ENCODE measurements at places on chromosomes 1 and 21. TPM values are rescaled to one million over a fixed set of nuclear protein-coding genes. Genes with fewer than 3 reads are reported as not detected.

The BARHL2 gene
- not detected for total RNA-seq

The PAPPA2 gene
- total RNA-seq = 0.10 TPM

The C1orf87 gene
- not detected for total RNA-seq

The KIAA1614 gene
- total RNA-seq = 0.17 TPM

The TNFSF4 gene
- total RNA-seq = 3.1 TPM

The LYPD8 gene
- total RNA-seq = not detected

The HCN3 gene
- total RNA-seq = 3.3 TPM

The BTG2 gene
- total RNA-seq = 137 TPM

The CCDC27 gene
- total RNA-seq = not detected

The AMY1C gene
- total RNA-seq = not detected

GRCh38 chr1:77473690-77474089 is 191.9 kb downstream of the AK5 start:
- DNase-seq = no peak

- DNase-seq = no peak
These were observed 18.6 kb downstream of the CDC42BPA start for GRCh38 chr1:227299688-227300087.

GRCh38 chr1:61091455-61091854 is 9.1 kb downstream of the NFIA start:
- no peak for DNase-seq

DNA sequence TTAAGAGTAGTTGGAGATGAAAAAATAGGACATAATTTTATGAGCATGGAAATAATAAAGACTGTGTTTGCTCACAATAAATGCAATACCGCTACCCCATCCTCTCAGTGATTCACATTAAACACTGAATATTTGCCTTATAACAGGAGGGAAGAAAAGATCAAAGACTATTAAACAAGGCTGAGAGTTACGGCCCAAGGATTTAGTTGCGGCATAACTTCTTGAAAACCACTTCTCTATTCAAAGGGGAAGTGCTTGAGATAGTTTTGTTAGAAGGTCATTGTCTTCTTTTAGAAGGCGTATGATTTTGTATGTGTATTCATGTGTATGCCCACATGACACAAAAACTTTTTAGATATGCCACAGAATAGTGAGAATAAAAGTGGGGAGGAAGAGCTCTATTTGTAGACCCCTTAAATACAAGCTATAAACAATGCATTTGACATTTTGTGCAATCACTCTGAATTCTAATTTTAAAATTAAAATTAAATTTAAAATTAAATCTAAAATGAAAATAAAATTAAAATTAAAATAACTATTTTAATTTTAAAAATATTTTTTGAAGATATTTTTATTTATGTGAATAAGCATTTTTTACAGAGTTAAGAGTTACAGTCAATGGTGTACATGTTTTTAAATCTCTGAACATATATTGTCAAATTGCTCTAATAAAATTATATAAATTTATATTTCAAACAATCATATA is 986.6 kb upstream of the ADAMTS5 start:
- DNase-seq = no peak

- no peak for DNase-seq
These were observed 1327.9 kb downstream of the BRINP3 start for GRCh38 chr1:189149547-189150375.

DNA sequence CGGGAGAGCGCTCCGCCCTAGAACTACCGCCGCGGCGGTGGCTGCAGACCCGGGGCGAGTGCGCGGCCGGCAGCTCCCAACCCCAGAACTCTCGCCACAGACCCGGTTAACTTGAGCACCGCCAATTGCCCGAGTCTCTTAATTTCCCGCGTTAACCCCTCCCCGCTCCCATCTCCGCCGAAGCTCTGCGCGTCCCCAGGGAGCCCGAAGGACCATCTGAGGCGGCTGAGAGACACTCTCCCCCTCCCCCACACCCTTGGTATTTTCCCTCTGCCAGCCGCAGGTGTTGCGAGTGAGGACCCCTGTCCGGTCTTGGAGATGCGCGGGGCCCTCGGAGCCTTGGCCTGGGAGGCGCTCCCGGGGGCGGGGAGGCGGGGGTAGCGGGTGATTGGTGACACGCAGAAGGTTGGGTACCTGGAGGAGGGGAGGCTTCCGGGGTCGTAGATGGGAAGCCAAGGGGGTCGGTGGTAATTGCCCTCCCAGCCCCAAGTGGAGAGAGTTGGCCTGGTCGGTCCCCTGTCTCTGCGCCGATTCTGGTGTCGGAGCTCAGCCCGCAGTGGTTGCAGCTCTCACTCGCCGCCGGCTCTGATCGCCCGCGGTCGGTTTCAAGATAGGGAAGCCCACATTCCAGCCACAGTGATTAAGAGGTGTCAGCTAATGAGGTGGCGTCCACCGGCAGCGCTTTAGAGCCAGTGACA is 858 bp upstream of the SUSD4 start:
- DNase-seq = no peak

- no peak for DNase-seq
These were observed 230.4 kb downstream of the PDE4B start for GRCh38 chr1:66022904-66023620.

DNA sequence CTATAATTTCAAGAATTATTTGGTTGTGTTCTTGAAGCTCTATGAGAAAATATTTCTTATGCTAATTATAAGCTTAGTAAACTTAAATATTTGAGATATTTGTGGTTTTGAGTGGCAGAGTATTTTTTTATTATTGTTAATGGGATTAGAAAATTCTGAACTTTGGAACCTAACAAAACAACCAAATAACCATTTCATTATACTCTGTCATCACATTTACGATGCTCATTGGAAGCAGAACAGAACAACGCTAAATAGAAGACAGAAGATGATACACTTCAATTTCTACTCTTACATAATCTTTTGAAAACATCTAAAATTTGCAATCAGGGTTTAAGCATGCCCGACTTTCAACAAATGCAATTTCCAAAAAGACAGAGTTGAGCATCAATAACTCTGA is 270.2 kb downstream of the PTPRC start:
- DNase-seq = no peak

DNA sequence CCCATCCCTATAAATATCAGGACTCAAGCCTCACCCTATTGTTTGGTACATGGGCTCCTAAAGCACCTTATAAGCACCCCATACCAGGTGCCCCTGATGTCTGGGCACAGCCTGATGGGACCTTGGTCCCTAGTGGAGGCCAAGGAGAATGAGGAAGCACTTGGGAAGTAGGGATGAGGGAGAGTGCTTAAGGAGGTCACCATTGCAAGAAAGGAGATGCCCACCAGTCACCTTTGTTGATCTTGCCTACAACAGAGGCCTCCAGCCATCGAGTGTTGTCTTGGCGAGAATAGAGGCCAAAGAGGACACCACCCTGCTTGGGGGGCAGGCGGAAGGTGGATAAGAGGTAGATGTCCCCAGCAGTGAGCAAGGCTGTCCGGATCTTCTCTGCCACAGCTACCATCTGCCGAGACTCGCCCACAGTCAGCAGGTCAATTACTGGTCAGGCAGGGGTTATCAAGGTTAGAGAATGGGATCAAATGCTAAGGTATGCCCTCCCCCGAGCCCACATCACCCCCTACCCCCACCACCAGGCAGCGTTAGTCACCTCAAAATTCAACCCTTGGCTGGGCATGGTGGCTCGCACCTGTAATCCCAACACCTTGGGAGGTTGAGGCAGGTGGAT is 1.6 kb downstream of the THBS3 start:
- DNase-seq = no peak

DNA sequence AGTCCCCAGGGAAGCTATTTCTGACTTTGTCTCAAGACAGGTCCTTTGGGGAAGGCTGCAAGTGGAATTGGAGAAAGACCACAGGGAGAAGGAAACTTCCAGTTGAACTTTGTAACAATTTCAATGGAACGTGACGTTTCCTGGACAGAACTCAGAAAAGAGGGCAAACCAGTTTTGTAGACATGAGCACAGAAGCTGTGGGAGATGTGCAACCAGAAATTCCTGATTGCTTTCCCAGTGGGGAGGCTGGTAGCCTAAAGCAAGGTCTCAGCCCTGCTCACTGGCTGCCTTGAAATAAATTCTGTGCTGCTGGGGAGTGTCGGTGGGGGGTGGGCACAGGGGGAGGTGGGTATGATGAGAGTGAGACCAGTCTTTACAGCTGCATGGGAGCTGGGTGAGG is 1206.7 kb upstream of the ADGRL2 start:
- DNase-seq = no peak

- DNase-seq = no peak
These were observed 126.9 kb upstream of the TMPRSS2 start for GRCh38 chr21:41634858-41635257.

DNA sequence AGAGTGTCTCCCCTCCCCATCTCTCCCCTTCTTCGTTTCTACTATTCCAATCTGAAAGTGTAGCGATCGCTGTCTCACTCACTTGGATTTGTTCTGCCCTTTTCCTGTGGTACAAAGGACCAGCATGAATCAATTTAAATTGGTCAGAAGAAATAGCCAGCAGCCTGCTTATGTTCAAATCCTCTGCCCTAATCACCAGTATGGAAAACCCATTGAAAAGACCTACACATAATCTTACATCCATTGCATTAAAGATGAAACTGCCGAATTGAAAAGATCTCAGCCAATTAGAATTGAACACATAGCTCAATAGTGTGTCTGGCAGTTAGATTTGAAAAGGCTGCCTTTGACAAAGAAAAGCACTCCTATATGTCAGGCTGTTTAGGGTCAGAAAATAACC is 122.6 kb downstream of the TNNI3K start:
- no peak for DNase-seq

DNA sequence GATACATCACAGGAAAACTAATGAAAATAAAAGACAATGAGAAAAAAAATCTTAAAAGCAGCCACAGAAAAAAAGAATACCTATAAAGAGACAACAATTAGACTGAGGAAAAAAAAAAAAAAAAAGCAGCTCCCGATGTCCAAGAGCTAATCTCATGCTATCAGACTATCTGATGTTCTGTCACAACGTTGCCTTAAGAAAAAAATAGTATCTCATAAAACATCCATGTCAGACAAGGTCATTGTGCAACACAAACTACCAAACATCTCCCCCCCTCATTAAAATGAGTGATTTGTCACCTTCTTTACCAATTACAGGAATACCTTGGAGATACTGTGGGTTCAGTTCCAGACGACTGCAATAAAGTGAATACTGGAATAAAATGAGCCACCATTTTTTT is 68.9 kb downstream of the ZNF644 start:
- DNase-seq = no peak

GRCh38 chr21:37710546-37711285 is 205.5 kb downstream of the KCNJ6 start:
- DNase-seq = no peak

GRCh38 chr1:99005537-99005942 is 879 bp upstream of the PLPPR5 start:
- DNase-seq = no peak

DNA sequence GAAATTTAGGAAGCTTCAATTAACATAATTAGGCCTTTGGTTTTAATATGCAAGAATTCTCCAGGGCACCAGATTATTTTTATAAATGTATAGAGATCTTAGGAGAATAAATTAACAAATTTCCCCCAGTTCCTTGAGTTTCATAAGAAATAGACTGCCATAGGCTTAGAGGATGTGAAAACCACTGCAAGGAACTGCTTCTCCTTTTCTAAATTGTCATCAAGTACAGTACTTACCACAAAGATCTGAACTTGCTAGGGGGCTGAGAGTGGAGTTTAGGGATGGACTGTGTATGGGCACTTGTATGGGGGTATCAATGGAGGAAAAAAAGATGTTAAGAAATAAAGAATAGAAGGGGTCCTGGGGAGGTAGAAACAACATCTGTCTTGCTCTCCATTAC is 31.1 kb downstream of the LHX8 start:
- no peak for DNase-seq

DNA sequence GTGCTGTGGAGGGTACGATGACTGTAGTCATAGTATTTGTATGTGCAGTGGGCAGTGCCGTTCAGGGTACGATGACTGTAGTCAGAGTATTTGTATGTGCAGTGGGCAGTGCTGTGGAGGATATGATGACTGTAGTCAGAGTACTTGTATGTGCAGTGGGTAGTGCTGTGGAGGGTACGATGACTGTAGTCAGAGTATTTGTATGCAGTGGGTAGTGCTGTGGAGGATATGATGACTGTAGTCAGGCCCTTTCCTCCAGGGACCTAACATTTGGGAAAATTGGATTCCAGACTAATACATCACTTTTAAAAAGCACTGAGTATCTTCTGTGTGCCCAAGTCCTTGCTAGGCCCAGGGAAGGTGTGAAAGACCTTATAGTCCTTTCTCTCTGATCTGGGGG is 2.9 kb downstream of the ZNF672 start:
- DNase-seq = no peak

DNA sequence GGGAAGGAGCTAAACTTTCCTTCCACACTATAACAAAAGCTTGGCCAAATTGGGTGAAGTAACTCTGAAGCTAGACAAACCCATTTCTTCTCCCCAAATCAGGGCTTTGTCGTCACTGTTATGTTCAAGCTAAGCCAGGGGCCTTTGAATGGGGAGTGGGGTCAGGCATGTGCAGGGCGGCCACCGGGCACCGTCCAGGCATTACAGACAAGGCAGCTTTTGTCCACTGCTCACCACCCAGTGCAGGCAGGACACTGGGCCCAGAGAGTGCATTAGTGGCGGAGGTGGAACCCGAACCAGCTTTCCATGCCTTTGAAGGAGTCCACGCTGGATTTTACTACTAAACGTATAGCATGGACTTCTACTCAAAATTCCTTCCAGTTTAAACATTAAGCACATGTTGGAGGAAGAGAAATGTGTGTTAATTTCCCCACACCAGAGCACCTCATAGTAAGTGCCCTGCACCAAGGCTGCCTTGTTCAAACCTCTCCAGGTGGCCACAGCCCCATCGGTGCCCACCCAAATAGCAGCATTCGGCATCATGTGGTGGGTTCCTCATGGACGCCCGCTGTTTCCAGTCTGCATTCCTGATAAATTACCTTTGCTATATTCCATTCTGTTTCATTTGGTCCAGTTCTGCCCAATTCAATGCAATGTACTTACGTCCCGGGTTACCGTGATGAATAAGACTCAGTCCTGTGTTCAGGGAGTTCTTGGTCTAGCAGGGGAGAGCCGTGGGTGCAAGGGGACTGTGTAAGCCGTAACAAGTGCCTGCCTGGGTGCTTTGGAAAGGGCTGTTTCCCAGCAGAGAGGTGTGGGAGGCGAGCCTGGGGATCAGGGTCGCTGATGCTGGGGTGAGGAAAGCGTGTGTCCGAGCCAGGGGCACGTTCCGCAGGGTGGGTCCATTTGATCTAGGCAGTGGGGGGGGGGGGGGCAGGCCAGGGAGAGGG is 1.6 kb downstream of the UBASH3A start:
- DNase-seq = no peak

DNA sequence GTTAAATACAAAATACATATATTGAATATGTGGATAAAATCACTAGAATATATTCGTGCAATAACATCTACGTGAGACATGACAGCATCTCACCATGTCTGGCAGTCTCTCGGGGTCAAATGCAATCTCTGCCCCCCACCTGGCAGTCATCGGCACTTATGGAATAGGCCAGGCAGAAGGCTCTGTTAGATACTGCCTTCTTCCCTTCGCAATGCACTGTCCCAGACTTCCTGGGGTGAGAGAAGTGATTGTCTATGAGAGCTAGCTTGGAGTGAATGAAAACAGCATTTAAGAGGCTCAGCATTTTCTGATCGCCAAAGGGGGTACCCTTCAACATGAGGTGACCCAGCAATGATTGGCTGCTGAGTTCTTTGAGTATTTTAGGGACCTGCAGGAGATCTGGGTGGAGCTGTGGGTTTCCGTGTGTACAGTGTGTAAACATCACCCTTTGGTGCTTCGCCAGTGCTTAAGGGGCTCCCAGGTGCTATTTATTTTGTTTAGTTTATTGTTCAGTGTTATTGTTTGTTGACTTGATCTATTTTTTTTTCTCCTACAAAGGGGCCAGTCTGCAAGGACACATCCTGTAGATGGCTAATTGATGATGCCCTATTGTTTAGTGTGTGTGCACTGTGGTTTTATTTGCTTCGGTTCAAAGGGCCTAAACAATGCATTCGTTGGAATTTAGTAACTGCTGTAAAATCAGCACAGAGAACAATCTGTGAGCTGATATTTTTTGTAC is 10.2 kb downstream of the ERG start:
- DNase-seq = no peak

Measured in activated T-helper 1 cell treated with anti-CD3 and anti-CD28 coated beads, Interleukin-12 subunit alpha, Interleukin-12 subunit beta, Interleukin-2, Interleukin-4 antibody, amounts not matched to agents 30 ng/mL and 10 ng/mL and 1 ng/mL, durations not matched to agents 14 hours and 24 hours and 36 hours (primary cell).